ENCODE measurements at places on chromosomes 7 and 10. TPM values are rescaled to one million over a fixed set of nuclear protein-coding genes. Genes with fewer than 3 reads are reported as not detected.

Gene SYT15B
- 0.28 TPM for total RNA-seq

Gene ASB10
- total RNA-seq, result not detected

Gene TAS2R41
- not detected for total RNA-seq

Gene EBLN1
- total RNA-seq, result not detected

Gene BTBD16
- under 0.01 TPM for total RNA-seq

Gene LRRC17
- total RNA-seq, result 147 TPM

Gene SHH
- total RNA-seq, result under 0.01 TPM

Gene DYNC1I1
- 2.3 TPM for total RNA-seq

Gene HOXA2
- total RNA-seq, result 0.28 TPM

Gene NPFFR1
- not detected for total RNA-seq

Gene HDAC9
- 18.2 TPM for total RNA-seq

Gene PRKAR2B
- 1.3 TPM for total RNA-seq

Gene C10orf105
- total RNA-seq, result not detected

Gene PAPSS2
- total RNA-seq, result 229 TPM

Gene SFMBT2
- total RNA-seq, result 0.19 TPM

Gene CNOT4
- 5.6 TPM for total RNA-seq

Gene NAT16
- not detected for total RNA-seq

Gene FAM237B
- under 0.01 TPM for total RNA-seq

Gene ST8SIA6
- total RNA-seq, result not detected

Gene ODAD2
- not detected for total RNA-seq

Gene PDK4
- 6.5 TPM for total RNA-seq

Gene DENND2A
- 0.96 TPM for total RNA-seq

Gene ADRB1
- under 0.01 TPM for total RNA-seq

Gene CFTR
- total RNA-seq, result under 0.01 TPM

Gene PAX4
- not detected for total RNA-seq

Gene ASAH2
- 0.28 TPM for total RNA-seq

Gene NYAP1
- 0.19 TPM for total RNA-seq

Gene UBE2D4
- 5.4 TPM for total RNA-seq

Gene MET
- total RNA-seq, result 67.1 TPM

Gene IGFBP1
- total RNA-seq, result 1.2 TPM

Gene GOLGA7B
- total RNA-seq, result not detected

Gene LRRC18
- not detected for total RNA-seq

Gene RBP3
- not detected for total RNA-seq

Gene BLNK
- not detected for total RNA-seq

Gene FZD8
- total RNA-seq, result 19.7 TPM

Gene HYAL4
- total RNA-seq, result not detected

Gene OR6B1
- not detected for total RNA-seq

Gene DLG5
- total RNA-seq, result 35.1 TPM

Gene TAS2R3
- total RNA-seq, result 0.38 TPM

Gene ECHS1
- total RNA-seq, result 62.6 TPM
